ENCODE measurements at places on chromosomes 3 and 15.

DNA sequence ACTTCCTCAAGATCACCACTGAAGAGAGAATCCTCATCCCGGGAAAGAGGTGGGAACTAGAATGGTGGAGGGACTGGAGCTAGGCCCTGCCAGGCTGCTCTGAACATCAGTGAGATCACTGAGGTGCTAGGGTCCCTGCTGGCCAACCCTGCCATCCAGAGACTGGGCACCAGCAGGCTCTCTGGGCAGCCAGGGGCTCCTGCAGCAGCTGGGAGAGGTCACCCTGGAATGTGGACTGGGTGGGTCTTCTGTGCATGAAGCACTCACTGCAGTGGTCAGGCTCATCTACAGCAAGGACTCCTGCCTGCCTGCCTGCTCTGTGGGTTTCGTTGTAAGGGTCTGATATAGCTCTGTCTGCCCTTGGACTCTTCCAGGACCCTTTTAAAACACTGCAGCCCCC lies 24.9 kb downstream of the ALS2CL start:
- no peak for DNase-seq

- DNase-seq, result no peak
Observed at GRCh38 chr3:40621252-40621651, 96.5 kb downstream of the ZNF621 start.

DNA sequence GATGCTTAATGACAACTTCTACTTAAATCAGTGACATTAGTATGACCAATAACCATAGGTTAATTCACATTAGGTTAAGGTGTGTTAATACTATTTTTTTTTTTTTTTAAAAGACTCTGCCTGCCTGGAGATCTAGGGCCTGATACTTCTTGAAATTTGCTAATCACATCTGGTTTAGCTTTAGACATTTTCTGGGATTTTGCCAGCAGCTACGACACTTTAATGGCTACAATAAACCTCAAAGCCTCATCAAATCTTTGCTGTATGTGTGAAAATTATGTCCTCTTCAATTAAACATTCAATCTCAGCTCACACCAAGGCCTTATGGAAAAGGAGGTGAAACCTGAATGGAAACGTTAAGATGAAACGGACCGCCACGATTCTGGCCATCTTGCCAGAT lies 167.9 kb downstream of the GREM1 start:
- DNase-seq, result no peak

DNA sequence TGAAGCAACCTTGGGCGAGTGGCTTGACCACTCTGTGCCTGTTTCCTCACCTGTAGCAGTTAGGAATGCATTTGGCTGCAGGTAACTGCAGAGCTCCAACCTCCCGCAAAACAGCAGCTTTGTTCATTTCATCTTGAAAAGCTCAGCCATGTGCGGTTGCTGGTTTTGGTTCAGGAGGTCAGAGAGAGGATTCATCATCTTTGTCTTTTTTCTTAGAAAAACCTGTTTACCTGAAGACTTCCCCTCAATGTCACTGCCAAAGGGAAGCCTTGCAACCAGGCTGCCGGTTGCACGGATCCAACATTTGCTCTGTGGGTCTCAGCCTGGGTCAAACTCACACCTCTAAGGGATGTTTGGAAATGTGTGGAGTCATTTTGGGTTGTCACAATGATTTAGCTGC lies 16.4 kb upstream of the FURIN start:
- DNase-seq, result no peak

DNA sequence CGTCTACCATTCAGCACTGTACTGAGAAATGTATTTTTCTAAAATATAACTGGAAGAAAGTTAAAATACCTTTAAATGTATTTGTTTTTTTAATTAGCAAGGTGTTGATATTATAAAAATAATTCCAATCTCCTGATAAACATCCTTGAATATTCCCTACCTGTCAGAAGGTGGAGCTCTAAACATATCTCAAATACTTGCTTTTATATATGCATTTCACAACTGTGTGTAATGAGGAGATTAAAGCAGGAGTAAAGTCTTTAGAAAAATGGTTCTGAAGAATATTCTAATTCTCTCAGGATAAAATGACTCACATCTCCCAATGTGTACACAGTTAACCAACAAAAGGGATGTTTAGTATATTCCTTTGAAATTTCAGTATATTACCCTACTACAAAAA lies 422.7 kb downstream of the PLCL2 start:
- no peak for DNase-seq

DNA sequence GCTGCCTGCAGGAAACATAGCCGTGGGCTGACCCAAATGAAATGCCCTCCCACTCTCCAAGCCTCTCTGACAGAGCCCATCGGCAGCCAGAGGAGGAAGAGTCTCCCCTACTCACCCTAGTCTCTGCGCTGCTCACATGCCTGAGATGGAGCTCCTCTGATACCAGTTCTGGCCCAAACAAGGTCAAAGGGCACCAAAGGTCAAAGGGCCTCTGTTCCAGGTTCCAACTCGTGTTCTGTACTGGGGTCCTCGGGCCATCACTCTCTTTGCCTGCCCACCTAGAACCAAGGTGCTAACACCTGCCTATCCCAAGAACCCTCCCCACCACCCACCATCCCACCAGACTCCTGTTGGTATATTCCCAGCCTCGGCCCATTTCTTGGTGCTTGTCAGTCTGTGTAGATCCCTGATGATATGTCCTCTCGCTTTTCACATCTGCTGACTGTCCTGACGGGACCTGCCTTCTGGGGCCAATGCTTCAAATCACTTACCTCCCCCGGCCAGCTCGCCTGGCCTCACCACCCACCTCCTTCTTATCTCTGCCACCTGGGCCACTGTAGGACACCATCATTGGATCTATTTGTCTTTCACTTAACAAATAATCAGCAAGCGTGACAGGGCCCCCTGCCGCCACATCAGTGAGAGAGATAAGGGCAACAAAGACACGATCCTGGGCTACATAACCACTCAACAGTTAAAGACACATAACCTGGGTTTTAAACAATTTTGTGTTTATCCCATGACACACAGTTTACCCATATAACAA lies 90.4 kb downstream of the SRGAP3 start:
- DNase-seq, result no peak

DNA sequence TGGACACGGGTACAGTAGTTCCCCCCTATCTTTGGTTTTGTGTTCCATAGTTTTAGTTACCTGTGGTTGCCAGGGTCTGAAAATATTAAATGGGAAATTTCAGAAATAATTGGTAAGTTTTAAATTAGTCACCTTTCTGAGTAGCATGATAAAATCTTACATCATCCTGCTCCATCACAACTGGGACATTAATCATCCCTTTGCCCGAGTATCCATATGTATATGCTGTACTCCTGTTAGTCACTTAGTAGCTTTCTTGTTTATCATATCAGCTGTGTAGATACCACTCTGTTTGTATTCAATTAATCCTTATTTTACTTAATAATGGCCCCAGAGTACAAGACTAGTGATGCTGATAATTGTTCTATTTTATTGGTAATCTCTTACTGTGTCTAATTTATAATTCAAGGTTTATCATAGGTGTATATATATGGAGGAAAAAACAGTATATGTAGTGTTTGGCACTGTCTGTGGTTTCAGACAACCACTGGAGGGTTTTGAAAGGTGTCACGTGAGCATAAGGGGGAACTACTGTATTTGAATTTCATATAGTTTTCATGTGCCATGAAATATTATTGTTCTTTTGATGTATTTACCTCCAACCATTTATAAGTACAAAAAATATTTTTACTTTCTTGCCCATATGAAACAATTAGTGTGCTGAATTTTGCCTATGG lies 41.4 kb downstream of the CTDSPL2 start:
- no peak for DNase-seq

DNA sequence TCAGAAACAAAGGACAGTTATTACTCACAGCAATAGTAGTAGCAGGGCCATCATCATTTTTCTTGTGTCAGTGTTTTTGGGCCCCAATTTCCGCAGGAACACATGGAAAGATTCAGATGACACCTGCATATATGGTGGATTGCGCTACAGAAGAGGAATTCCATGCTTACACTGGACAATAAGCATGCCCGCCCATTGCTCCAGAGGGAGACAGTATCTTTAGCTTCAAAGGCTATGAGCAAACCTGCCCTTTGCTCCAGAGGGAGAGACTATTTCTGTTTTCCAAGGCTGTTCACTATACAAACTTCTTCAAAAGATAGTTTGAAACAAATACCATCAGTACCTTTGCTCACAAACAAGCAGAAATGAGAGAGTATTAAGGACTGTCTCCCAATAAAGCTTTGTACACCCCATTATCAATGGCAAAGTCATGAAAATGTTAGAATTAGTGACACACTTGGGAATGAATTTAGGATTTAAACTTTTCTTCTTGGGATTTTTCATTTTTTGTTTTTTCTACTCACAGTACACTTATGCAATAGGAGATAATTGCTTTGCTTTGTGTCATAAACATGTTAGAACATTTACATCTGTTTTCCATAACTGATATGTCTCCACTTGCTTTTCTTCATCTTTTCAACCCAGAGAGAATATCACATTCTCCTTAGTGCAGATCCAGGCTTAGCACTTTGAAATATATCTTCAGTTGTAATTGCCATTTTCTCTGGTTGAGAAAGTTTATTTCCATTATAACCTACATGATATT lies 564.5 kb upstream of the ZNF717 start:
- no peak for DNase-seq

GRCh38 chr3:61725851-61726333 lies 164.5 kb downstream of the PTPRG start:
- DNase-seq, result no peak

DNA sequence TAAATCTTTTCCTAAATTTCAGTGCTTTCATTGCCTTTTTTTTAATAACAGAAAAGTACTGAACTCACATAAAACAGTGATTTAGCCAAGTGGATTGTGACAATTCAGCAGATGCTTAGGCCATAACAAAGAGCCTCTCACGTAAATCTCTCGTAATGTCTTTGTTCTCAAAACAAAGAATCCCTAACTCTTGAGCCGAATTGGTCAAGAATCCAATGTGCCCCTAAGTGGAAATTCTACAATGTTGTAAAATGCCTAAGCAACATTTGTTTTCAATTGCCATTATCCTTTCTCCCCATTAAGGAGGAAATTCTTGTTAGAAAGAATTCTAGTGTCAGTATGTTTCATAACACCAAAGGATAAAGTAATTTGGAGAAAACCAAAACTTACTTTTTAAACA lies 235.7 kb upstream of the THBS1 start:
- no peak for DNase-seq

DNA sequence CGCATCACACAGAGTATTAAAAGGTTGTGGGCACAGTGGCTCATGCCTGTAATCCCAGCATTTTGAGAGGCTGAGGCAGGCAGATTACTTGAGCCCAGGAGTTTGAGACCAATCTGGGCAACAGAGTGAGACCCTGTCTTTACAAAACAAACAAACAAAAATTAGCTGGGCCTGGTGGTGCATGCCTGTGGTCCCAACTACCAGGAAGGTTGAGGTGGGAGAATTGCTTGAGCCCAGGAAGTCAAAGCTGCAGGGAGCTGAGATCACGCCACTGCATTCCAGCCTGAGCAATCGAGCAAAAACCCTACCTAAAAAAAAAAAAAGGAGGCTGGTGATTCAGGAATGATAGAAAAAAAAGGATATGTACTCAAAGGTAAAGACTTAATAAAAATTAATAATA lies 28.2 kb upstream of the ST6GAL1 start:
- DNase-seq, result no peak

- DNase-seq, result no peak
Observed at GRCh38 chr15:41116962-41117252, 827 bp upstream of the INO80 start.

DNA sequence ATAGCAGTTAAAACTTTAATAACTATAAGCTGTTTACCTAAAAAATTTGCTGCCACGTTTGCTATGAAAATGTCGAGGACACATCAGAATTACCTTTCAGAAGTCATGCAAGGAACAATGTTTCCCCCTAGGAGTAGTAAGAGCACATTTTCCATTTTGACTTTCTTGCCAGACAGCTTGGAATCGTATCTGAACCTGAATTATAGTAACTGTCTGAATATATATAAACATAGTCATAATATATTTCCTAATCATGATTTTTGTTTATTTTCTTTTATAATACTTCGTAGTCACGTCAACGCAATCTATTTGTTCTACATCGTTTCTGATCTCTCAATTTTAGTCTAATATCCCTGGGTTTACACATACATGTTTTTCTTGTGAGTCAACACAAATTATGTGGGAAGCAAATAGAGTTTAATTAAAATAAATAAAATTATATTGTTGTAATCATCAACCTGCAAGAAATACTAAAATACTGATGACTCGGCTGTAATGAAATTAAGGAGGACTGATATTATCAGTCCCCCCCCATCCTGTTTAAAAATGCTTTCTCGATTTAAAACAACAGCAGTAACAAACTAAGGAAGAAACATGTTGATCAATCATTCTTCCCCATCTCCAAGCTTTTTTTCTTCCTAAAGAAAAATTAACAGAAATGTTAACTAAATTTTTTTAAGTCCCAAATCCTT lies 78.4 kb downstream of the MME start:
- no peak for DNase-seq

GRCh38 chr3:61173676-61174075 lies 77.6 kb downstream of the FHIT start:
- DNase-seq, result no peak

DNA sequence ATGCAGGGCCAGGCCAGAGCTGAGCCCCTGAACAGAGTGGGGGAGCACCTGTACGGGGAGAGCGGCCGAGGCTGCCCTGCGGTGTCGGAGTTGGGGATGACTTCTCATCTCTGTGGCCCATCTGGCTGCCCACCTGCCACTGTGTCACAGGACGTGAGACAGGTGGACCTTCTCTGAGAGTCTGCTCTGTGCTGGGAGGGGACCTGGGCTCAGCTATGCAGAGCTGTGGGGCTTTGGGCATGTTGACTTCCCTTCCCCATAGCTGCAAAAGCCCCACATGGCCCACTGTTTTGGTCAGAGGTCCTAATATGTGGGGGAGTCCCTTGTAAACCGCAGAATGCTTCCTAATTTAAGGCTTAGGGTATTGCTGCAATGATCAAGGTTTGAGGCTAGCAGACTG lies 68.0 kb upstream of the TRPM1 start:
- DNase-seq, result no peak

- DNase-seq, result no peak
Observed at GRCh38 chr15:64997745-64998375, 8.1 kb upstream of the SPG21 start.

DNA sequence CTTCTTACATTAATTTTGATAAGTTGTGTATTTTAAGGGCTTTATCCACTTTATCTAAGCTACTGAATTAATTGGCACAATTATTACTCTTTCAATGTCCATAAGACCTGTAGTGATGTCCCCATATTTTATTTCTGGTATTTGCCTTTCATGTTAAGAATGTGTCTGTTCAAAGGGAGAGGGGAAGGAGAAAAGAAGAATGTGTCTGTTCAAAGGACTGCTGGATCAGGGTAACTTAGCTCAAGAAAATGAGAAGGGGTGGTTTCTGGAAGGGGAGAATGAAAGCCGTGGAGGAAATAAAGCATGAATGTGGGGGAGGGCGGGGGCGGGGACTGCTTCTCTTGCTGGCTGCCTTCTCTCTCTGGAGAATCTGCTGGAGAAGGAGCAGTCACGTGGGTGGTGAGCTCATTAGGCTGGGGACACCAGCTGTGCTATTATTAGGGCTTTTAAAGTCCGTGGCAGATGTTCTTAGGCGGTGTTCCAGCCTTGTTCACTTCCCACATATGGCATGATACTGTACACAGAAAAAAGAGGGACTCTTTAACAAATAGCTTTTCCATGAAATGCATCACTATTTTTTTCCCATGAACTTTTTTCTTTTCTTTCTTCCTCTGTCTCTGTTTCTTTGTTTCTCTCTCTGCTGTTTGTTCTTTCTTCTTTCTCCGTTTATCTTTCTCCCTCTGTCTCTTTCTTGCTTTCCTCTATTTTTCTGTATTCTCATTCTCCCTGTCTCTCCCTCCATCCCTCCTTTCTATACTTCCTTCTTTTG lies 63.7 kb upstream of the ULK4 start:
- no peak for DNase-seq
